ENCODE measurements at places on chromosomes 2 and 18.
A peak's percentile ranks its signal among the peaks of the same experiment; 100 is the strongest.

DNA sequence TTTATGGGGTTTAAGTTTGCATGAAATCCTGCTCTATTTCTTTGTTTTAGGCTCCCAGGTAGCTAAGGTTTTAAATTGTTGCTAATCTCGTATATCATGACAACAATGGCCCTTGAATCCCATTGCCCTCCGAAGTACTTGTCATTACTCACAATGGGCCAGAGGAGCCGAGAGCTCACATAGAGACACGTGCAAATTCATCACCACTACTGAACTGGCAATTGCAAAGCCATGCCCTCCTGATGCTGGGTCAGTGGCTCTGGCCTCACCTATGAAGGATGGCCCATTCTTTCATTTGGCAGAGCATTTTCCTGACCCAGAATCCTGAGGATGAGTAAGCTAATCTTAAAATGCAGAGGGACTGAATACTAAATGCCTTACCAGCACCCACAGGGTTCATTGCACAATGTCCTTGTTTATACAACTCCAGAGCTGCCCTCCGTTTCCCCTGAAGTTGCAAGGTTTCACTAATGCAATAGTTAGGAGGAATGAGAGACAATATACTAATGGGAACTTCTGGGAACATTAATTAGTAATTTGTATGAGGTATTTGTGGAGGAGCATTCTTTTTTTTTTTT, 71.6 kb upstream of the GAREM1 start:
- no peak for DNase-seq

DNA sequence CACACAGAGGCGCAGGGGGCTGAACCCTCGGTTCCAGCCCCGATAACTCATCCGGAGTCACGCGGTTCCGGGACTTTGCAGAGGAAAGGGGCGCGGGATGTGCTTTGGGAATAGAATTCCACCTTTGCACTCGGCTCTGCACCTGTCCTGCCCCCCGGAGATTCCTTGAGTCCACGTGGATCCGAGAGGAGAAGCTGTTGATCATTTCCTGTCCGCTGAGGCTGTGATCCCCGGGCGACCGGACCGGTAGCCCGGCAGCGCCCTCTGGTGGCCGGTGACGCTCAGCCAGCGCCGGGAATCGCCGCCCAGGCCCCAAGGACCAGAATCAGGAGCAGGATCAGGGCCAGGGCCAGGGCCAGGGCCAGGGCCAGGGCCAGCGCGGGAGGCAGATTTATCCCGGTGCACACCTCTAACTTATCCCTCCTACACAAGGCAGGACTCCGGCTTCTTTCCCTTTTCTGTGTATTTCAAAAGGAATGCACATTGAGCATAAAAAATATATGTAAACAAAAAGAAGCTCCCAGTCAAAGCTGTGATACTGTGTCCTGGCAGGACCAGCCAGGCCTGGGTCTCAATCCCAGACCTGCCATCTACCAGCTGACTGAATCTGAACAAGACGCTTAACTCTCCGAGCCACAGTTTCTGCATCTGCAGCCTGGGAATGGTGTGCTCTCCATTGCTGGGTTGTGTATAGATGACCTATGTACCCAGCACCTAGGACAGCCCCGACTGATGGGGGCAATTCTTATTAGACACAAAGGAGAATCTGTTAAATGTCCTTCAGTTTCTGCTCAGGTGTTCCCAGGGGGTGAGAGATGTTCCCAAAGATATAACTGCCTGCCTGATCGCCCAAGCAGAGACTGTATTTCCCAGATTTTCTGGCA, 8.5 kb upstream of the SPATA3 start:
- peak; percentile 70 for DNase-seq

DNA sequence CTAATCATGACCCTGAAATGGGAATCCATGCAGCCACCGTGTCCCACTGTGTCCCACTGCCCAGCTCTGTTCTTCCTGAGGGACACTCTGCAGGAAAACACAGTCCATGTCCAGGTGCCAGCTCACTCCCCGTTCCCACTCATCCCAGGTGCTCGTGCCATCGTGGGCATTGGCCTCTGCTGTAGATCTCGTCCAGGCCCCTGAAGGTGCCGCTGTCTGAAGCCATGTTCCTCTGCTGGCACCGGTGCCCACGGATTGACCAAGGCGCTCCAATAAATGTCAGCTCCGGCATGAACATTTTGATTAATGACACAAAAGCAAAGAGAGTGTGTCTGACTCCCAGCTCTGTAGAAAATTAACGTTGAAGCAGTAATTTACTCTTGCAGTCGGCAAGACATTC, 280.1 kb upstream of the SALL3 start:
- DNase-seq = no peak

DNA sequence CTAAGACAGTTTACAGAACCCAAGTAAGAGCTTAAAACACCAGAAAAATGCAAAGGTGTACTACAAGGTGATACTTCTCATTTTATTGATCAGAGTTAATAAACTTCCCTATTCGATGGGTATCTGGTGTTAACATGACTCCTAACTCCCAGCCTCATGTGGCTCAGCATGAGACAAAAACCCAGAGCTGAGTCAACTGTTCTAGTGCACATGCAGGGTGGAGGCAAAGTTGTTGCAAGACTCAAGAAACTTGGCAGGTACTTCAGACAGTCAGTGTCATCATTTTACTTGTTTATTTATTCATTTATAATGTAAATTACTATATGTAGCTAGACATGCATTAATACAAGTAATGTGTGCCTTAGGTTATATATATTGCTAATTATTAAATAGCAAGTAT, 216.6 kb upstream of the DSEL start:
- DNase-seq = no peak

- DNase-seq = no peak
Observed at GRCh38 chr18:70499218-70499691, 210.4 kb downstream of the SOCS6 start.

DNA sequence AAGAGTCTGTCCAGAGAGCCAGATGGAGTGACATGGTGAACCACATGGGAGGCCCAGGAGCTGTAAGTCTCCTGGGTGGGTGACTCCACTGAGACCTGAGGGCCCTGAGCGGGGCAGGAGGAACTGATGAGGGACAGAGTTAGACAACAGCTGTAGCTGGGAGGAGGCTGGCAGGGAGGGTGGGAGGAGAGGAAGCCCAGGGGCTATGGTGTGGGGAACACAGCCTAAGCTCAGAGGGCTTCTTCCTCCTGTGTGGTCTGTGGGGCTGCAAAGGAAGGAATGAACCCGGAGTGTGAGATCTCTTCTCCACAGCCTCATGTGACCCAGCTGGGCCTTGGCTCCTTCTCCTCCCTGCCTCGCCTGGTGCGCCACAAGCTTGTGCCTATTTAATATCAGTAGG, 395.6 kb upstream of the HS6ST1 start:
- DNase-seq = no peak

GRCh38 chr2:69946351-69947324, 14.8 kb downstream of the ASPRV1 start:
- DNase-seq = peak; percentile 57

DNA sequence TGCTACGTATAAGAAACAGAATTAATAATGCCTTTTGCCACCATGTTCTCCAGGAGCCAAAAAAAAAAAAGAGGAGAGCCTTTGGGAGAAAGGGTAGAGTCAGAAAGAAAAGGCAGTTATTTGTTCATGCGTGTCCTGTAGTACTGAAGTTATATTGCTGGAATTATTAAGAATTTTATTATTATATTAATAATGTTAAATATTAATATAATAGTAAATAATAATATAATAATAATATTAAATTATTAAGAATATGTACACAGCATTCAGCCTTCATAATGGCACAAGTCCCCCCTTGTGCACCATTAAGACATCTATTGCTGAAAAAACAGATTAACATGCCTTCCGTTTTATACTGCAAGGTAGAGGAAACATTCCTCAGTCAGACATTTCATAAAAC, 8.1 kb downstream of the REG1A start:
- no peak for DNase-seq

- peak; percentile 25 for DNase-seq
Observed at GRCh38 chr2:55771612-55772011, 78.0 kb upstream of the PNPT1 start.

GRCh38 chr2:19860022-19860421, 41.8 kb downstream of the TTC32 start:
- no peak for DNase-seq

GRCh38 chr2:109129356-109129920, 433 bp downstream of the SH3RF3 start:
- peak; percentile 44 for DNase-seq

DNA sequence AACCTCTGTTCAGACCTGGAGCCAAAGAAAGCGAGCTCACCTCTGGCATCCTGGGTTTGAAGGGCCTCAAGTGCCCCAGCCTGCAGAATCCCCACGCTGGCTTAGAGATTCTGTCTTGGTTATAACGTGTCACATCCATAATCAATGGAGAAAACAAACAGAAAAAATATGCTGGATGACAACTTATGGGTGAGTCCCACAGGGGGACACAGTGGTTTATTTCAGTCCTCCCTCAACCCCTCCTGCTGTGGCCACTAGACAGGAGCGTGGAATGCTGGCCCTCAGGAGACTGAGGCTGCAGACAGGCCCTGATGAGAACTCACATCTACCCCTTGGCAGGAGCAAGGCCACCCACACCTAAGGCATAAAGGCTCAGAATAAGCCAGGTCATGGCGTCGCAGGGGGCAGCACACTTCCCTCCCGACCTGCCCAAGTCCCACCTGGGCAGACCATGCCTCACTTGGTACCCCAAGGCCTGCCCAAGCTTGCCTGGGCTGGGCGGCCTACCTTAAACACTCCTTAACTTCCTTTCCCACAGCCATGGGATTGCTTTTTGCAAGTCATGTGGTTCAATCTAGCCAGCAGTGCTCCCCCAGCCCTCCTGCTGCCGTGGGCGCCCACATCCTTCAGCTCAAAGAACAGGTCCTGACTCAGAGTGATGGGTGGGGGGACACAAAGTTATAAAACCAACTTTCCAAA, 19.9 kb downstream of the COX7A2L start:
- no peak for DNase-seq

DNA sequence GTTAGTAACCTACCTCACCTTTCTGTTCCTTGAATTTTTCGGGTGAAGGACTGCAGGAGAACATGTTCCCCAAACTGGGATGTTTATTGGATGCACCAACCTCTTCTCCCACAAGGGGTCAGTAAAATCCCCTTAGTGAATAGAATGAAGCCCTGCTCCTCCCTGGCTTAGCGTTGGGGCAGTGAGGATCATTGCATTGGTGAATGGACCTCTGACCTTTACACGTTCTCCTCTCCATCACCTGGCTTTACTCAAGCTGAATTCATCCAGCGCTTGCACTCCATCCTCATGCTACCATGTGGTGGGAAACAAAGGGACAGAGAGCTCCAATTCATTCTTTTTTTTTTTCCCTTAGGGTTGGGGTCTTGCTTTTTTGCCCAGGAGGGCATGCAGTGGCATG, 157.2 kb downstream of the MIB1 start:
- peak; percentile 52 for DNase-seq

- DNase-seq = no peak
Observed at GRCh38 chr2:133374781-133375180, 193.5 kb downstream of the NCKAP5 start.

DNA sequence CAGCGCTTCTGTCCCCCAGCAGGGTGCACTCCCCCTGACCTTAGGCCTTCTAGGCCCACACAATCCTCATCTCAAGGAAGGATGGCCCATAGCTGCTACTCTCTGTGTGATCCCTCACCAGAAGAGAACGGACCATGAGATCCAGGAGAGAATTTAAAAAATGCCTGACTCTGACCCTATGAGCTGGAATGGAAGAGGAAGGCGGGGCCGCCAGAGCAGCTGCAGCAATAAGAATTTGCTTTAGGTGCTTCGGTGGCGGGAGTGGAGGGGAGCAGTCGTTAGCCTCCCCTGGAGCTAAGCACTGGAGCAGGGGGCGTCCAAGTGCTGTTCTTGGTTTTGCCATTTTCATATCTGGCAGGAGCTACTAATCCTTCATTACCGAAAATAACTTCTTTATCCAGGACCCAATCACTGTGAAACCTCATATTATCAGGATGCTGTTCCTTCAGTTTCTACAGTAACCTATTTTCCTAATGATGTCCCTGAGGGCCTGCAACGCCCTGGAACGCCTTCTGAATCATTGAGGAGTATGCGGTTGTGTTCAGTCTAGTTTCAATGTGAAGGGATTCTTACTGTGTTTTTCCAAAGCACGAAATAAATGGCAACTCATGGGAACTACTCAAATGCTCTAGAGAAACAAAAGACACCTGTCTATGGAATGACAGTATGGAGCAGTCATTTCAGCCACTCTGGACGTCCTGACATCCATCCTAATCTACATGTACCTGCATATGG, 105.1 kb upstream of the SIX2 start:
- DNase-seq = no peak

GRCh38 chr2:61367177-61367576, 103.7 kb downstream of the USP34 start:
- no peak for DNase-seq

DNA sequence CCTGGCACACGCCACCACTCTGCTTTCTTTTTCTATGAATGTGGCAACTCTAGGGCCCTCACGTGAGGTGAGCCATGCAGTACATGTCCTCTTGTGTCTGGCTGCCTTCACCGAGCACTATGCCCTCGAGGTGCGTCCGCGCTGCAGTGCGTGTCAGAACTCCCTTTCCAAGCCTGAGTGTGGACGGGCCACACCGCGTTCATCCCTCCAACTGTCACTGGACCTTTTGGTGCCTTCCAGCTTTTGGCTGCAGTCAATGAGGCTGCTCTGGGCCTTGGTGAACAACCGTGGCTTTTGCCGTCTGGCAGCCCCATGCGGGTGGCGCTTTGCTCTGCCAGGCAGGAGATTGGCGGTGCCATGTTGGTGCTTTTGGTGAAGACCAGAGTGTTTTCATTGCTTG, 74.0 kb downstream of the TSHZ1 start:
- DNase-seq = no peak

- peak; percentile 65 for DNase-seq
Observed at GRCh38 chr2:159616286-159616701, at the start of gene BAZ2B. Gene BAZ2B (minus strand): TSS chr2:159616548. CDS start chr2:159478719, 137,829 bp downstream.

DNA sequence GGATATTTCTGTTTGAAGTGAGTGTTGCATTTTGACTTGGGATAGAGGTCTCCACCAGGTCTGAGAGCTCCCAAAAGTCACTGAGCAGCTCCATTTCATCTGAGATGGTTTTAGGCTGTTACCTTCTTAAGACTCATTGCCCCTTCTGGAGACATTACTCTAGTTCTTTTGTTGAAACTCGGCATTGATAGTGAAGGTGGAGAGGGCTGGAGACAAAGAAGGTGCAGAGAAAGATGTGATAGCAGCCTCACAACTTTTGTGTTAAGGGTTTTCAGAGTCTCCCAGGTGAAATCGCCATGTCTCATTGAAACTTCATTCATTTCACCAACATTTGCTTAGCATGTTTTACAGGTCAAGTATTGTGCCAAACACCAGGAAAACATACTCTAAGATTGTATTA, 219.6 kb downstream of the INSIG2 start:
- DNase-seq = no peak

- no peak for DNase-seq
Observed at GRCh38 chr2:18559531-18560030, 872 bp downstream of the RDH14 start.

Data from MM.1S (cell line).